ENCODE measurements at places on chromosomes 3 and 15.

DNA sequence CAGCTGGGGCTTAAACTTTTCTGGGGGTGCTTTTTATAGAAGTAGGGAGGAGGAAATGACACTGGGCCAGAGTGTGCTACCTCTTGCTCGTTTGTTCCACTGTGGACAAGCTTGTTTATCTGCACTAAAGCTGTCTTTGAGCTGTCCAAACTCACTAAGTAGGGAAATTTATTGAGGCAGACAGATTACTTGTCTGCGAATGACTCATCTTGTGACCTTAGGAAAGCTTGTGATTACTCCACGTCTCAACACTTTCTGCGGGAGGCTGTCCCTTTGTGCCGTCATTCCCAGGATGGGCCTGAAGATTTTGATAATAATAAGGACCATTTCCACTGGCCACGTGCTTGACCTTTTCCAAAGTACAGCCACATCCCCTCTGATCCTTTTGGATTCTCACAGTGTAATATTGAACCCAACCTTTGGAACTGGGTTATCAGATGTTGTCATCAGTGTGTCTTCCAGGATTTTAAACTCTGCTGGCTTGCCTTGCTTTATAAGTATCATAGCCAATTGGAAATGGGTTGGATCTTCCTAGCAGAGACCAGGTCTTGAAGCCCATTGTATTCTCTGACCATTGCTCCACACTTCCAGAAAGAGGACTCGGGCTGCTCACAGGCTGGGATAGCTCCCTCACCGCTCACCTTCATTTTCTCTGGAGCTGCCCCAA lies 84.7 kb downstream of the AGBL1 start:
- DNase-seq: no peak

DNA sequence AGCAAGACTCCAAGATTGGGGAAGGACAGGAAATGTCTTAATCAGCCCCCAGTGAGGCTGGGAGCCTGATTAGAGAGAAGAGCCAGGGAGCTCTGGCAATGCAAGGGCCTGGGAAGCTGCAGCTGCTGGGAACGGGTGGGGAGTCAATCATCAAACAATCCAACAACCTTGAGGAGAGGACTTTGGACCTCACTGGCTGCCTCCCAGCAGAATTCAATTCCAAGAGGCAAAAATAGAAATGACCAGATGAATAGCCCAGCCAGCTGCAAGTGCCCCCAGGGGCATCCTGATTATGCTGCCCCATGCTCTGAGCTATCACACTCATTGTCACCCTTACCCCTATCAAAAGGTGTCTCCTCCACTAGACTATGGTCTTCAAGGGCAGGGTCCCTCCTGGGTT lies 6.1 kb upstream of the HOMER2 start:
- no peak for DNase-seq

GRCh38 chr15:67188551-67189218 lies 65.8 kb downstream of the AAGAB start:
- DNase-seq: no peak

- DNase-seq: no peak
These were observed 19.3 kb upstream of the PRR23E start for GRCh38 chr3:127173516-127174166.

- no peak for DNase-seq
These were observed 236.0 kb upstream of the ZNF717 start for GRCh38 chr3:76021376-76021775.

GRCh38 chr3:185715091-185715490 lies 109.8 kb downstream of the IGF2BP2 start:
- DNase-seq: no peak
